ENCODE measurements at places on chromosomes 6 and 20.

- DNase-seq, result no peak
Observed at GRCh38 chr20:47576516-47577033, 74.9 kb downstream of the NCOA3 start.

- no peak for DNase-seq
Observed at GRCh38 chr6:25172819-25173218, 106.4 kb upstream of the CARMIL1 start.

DNA sequence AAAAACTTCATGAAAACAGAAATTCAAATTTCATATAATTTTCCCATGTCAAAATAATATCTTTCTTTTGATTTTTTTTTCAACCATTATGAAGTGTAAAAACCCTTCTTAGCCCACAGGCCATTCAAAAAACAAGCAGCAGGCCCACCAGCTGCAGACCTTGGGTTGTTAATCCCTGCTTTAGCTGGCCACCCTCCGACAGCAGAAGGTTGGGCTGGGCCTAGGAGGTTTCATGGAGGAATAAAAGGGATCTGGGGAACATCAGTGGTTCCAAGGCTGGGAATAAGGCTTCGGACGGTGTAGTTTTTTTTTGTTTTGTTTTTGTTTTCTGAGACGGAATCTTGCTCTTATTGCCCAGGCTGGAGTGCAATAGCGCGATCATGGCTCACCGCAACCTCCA lies 3.6 kb upstream of the HSP90AB1 start:
- DNase-seq, result no peak

DNA sequence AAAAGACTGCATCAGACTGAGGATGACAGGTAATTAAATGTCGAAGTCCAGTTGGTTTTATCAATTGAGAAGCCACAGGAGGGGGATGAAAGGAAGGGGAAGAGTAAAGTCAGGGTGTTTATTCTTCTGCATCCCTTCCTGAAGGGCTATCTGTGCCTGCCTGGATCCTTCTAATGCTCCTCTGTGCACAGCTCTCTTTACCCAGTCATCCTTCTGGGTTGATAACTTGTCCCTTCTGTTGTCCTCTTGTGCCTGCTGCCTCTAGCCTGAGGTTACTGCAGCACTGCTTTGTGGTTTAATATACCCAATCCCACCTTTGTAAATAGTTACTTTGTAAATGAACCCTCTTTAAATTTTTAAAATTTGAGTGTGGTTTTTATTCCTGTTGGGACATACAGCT lies 1127.3 kb downstream of the EPHA7 start:
- no peak for DNase-seq

GRCh38 chr6:10771371-10771894 lies 23.8 kb downstream of the TMEM14B start:
- no peak for DNase-seq

DNA sequence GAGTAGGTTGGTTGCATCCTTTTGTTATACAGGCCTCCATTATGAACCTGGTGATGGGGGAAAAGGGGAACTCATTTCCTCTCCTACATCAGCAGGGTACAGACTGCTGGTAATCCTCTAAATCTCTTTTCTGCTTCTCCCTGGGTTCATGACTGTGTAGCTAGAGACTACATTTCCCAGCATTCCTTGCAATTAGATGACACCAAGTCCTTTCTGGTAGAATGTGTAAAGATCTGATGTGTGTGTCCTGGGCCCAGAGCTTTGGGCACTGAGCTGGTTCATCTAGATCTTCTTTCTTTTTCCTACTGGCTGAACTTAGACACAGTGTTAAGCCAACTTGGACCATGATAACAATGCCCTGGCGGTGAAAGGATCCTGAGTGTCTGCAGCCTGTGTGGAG lies 104.7 kb upstream of the IFNGR1 start:
- no peak for DNase-seq

DNA sequence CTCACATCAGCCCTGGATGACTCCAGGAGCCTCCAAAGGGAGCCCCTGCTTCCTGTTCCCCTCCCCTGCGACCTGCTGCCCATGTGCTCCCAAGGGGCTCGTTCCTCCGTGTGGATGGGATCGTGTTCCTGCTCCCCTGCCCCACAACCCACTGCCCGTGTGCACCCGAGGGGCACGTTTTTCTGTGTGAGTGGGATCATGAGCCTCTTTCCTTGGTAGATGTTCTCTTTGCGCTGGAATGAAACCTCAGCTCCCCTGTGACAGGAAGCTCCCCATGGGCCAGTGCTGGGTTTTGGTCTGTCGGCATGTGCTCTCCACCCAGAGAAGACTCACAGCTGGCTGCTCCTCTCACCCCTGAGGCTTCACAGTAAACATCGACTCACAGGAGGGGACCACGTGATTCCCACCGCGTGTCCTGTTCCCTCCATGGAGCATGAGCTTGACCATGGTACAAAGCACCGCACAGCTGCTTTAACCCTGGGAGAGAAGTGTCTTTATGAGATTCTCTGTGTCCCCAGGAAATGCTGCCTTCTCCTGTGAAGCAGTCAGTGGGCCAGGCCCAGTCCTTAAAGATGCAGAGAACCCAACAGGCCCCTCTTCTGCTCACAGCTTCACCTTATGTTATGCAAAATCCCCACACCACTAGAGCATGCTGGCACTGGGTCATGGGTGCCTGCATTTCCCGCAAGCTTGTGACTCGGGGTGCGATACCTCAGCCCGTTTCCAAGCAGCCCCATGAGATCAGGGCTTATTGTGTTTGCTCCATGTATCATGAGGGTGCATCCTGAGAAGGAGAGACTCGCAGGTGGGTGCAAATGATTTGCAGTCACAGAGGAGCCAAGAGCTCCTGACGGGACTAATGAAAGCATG lies 215.1 kb downstream of the ERMARD start:
- no peak for DNase-seq

GRCh38 chr20:37598100-37598543 lies 70.4 kb upstream of the BLCAP start:
- DNase-seq, result no peak

GRCh38 chr20:13873831-13874230 lies 89.0 kb downstream of the NDUFAF5 start:
- DNase-seq, result no peak

DNA sequence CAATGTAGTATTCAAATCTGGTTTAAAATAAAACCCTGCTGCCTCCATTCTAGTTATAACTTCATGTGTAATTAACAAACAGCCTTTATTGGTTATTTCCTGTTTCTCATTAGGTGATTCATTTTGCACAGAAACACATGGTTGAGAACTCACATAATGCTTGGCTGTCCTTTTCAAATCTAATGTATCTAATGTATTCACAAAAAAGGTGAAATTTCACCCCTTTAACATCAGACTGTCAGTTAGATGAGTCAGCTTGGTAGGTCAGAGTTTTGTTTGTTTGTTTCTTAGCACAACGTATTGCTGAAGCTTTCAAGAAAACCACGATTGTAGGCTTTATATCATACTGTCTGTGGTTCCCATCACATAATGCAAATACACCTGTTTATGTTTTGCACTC lies 78.7 kb upstream of the TMEM30A start:
- DNase-seq, result no peak

DNA sequence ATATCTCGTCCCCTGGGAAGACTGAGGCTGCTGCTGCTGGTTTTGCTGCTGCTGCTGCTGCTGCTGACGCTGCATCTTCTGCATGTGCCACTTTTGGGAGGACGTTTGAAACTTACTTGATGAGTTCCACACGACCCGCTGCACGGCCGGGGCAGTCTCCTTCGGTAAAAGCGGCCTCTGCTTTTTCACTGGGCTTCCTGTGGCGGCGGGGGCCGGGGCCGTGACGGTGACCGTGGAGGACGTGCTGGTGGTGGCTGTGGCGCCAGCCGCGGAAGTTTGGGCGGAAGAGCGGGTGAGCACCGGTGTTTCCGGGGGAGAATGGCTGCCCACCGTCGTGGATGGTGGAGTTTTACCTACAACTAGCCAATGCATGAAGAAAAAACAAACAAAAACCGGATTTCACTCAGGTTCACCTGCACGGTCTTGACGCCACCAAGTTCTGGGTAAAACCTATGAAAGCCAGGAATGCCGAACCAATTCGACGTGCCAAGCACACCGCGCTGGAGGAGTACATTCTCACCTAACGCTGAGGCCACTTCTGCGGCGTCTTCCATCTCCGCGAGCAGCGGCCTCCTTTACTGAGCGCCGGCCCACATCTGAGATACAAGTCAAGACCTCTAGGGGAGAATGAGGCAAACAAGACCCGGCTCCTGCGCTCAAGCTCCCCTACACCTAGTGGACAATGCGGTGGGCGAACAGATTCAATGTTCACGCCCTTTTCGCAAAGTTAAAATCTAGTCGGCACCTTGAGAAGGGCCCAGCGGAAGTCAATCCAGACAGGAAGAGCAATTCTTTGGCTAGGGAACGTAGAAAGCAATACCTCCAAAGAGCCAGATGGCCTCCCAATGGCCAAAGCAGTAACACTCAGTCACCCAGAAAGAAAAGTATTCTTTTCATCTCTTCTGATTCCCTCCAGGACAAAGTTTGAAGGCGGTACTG lies 117.5 kb downstream of the ZMYND8 start:
- DNase-seq, result no peak

- no peak for DNase-seq
Observed at GRCh38 chr6:34855463-34855862, 32.4 kb downstream of the TAF11 start.

DNA sequence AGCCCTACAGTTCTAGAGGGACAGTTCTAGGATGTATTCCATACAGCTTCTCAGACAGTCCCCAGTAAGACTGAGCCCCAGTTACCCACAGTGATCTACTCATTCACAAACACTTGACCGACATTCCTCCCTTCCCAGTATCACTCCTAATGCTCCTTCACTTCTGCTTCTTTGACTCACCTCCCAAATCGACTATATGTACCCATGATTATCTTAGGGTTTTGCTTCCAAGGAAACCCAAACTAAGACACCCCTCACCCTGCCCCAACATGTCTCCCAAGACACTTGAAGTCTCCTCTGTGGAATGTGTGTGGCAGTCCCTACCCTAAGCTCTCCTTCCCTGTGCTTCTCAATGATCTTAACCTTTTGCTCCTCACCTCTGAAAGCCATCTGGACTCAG lies 23.6 kb upstream of the TGM6 start:
- no peak for DNase-seq

GRCh38 chr6:119495230-119495683 lies 145.7 kb upstream of the MAN1A1 start:
- DNase-seq, result no peak

GRCh38 chr6:166245148-166245547 lies 63.0 kb downstream of the PRR18 start:
- no peak for DNase-seq

- DNase-seq, result no peak
Observed at GRCh38 chr6:158514176-158514575, 45.7 kb upstream of the TMEM181 start.

DNA sequence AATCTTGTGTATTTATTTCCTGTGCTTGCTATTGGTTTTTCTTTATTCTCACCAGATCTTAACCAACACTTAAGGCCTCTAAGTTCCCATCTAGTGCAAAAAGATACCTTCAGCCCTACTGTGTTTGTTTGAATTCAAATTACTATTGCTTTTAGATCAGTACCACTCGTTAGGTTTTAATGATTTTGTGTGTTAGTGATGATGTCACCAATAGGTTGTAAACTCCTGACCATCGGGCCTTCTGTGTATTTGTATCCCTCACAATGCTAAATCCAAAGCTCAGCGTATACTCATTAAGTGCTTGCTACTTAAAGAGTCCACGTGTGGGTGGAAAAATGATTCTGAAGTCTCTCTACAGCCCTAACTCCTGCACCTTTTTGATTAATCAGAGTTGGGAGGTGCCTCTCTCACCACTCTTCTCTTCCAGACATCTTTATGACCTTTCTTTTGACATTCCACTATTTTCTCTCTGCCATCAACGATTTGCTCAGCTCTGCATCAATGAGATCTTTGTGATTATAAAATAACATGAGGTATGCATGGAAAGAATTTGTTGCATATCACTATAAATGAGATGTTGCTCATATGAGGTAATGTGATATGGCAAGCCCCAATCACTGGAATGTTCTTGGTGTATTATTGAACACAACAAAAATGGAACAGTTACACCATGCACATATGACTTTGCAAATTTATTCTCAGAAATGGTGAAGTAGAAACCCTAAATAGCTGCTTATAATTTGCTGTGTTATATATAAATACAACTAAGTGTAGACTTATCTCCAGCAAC lies 55.1 kb upstream of the LAMA2 start:
- no peak for DNase-seq

- DNase-seq, result no peak
Observed at GRCh38 chr6:150395388-150396009, 26.7 kb downstream of the IYD start.

All from stimulated activated CD8-positive, alpha-beta memory T cell treated with anti-CD3 and anti-CD28 coated beads, Interleukin-7, amount 100 ng/mL, for 1 hour (primary cell).